NCI-H69 (cell line): ENCODE measurements at places on chromosomes 7 and 10.

DNA sequence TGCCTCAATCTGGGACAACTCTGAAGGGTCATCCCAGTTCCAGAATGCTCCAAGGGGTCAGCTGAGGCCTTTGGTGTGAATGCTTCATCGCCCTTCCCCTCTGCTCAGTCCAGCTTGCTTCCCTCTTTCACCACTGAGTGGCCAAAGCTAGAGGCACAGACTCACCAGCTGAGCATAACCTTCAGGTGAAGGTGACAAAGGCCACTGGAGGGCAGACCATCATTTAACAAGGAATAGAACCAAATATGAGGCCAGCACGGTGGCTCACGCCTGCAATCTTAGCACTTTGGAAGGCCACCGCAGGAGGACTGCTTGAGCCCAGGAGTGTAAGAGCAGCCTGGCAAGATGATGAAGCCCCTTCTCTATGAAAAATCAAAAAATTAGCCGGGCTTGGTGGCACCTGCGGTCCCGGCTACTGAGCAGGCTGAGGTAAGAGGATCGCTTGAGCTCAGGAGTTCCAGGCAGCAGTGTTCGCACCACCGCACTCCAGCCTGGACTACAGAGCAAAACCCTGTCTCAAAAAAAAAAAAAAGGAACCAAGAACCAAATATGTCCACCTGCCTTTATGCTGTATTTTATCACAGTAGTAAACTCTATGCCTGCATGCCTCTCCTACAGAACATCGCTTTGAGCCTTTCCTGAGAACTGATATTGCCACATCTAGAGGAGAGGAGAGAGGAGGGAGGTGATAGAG, 13.4 kb downstream of the PRKAG2 start:
- no peak for DNase-seq

- peak; percentile 94 for DNase-seq
Measured at GRCh38 chr7:25950488-25951413, 201.2 kb upstream of the NFE2L3 start.

GRCh38 chr7:37732253-37732652, 48.7 kb downstream of the GPR141 start:
- DNase-seq: peak; percentile 44

- DNase-seq: peak; percentile 86
Measured at GRCh38 chr10:12587451-12587888, 238.1 kb downstream of the CAMK1D start.

DNA sequence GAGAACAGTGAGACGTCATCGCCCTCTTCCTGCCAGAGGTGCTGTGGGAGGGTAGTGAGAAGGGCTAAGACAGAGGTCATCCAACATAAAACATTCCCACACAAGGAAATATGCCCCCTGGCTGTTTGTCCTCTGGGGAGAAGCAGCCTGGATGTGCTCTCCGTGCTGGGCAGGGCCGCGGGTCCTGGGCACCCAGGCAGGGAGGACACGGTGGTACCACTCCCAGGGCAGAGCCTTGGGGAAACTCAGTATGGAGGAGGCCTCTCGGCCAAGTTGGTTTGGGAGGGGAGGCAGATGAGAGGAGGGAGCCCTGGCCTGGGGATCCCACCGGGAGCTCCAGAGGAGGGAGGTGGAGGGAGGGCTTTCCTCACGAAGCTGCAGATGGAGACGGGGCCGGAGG, 129.4 kb downstream of the GLRX3 start:
- DNase-seq: no peak

DNA sequence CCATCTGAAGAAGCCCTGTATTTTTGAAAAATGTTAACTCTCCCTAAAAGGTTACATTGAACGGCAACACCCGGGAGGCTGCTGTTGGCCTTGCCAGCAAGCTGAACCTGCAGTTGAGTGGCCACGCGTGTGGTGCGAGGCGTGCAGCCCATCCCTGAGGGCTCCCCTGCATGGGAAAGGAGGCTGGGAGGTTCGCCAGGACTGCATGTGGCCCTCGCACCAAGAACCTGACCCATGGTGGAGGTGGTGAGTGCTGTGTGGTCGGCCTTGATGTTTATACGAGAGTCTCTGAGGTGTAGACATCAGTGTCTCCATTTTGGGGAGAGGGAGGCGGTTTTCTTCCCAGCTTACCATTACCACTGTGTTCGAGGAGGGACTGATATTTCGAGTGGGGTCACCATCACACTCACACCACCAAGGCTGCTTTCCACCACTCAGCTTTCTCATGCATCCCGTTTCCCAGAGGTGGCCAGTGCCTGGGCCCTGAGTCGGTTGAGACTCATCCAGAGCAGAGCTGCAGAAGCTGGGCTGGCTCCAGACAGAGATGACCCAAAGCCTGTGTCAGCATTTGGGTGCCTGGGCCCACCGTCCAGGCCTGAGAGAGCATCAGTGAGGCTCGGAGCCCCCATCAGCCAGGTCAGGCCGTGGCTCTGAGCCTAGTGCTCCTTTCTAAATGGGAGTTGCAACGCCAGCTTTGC, 222.6 kb downstream of the EBF3 start:
- no peak for DNase-seq

DNA sequence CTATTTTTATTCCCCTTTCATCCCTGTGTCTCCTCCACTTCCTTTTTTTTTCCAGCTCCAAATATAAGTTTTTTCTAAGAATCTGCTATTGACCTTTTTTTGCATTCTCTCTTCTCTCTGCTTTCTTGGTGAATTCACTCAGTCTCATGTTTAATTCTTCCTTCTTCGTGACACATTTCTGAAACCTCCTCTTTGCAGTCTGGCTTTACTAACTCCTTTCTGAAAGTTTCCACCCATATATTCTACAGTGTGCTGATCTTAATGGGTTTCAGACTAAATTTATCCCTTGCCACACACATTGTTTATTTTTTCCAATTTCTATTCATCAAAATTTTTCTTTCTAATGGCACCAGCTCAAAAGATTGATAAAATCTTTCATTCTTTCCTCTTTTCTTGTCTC, 47.8 kb upstream of the CALD1 start:
- DNase-seq: no peak

DNA sequence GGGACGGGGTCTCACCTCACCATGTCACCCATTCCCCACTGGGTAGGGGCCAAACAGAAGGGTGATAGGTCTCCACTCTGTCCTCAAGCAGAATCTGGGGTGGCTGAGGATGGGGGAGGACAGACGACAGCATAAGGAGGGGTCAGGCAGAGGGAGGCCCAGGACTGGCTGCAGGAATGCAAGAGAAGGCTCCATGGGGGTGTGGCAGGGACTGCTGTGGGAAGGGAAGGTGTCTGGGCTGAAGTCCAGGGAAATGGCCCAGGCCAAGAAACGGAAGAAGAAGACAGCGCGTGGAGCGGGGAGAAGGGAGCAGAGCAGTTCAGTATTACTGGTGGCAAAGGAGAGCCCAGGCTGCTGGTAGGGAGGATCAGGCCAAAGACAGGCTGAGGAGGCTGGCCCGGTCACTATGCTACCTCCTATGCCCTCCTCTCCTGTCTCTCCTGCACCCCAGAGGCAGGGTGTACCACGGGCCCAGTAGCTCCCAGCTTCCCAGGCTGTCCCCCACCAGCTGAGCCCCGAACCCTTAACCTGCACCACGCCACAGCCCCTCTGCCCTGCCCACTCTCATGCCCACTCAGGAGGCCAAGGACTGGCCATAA, 60.9 kb downstream of the GRB10 start:
- no peak for DNase-seq

- DNase-seq: peak; percentile 28
Measured at GRCh38 chr10:132257271-132257670, 50.5 kb downstream of the STK32C start.

- no peak for DNase-seq
Measured at GRCh38 chr7:86790383-86790782, 146.7 kb downstream of the GRM3 start.

DNA sequence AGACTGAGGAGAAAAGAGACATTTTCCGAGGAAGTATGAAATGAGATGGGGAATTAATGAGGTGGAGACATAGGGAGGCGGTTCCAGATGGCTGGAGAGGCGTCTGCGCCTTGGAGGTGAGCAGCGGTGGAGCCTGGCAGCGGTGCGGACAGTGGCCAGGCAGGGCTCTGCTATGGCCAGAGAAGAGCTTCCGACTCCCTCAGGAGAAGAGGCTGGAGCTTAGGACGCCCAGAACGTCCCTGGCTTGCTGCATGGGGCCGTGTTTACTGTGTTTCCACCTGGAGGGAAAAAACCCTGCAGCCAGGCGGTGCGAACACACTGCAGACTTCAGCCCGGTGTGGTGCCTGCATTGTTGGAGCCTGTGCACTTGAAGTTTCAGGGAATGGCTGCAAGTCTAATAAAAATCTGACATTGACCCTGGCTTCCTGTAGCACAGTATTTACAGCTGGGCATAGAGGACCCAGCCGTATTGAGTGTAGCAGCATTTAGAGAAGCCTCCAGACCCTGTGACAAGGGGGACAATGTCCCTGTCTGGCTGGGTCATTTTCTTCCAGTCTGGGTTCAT, 447.1 kb upstream of the MKI67 start:
- DNase-seq: no peak

DNA sequence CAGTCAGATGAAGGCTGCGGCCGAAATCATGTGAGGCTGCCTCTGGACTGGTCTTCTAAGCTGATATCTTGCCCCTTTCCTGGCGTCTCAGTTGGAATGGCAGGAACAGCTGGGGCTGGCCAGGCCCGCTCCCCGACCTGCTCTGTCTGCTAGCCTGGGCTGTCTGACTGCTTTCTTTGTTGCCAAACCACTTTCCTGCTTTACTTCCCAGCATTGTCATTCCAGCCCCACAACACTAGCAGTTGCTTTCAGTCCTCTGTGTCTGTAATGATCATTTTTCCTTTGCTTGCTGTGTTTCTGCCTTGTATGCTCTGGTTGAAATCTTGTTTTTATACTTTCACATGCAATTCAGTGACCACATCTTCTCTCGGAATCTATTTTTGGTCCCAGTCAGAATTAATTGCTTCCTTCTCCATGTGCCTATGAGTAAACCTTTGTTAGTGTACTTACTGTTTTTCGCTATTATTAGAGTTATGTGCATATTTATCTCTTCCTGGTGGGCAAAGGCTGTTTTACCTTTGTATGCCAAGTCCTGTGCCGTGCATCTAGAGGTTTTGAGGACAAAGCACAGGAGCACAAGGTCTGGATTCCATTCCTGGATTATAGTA, 21.6 kb downstream of the PRPF18 start:
- no peak for DNase-seq

DNA sequence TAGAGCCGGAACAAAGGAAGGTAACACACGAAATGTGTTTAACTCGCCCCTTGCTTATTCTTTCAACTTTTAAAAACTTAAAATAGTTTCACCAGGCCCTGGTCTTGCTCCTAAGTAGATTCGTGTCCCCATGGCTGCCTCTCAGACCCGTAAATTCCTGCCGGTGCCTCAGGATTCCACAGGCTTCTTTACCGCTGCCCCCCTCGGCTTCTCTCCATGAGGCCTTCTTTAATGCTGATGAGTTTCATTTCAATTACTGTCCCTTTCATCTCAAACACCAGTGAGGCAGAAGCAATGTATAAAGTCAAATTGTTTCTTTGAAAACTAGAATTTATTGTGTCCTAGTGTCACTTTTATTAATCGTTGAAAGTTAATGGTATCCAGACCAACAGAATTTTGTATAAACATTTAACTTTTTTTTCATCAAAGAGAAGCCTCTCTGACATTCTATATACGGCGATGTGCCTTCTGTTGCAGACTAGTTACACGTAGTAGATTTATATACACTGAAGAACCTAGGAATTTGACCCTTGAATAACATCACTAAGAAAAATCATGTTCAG, 225.2 kb downstream of the C7orf25 start:
- DNase-seq: no peak

DNA sequence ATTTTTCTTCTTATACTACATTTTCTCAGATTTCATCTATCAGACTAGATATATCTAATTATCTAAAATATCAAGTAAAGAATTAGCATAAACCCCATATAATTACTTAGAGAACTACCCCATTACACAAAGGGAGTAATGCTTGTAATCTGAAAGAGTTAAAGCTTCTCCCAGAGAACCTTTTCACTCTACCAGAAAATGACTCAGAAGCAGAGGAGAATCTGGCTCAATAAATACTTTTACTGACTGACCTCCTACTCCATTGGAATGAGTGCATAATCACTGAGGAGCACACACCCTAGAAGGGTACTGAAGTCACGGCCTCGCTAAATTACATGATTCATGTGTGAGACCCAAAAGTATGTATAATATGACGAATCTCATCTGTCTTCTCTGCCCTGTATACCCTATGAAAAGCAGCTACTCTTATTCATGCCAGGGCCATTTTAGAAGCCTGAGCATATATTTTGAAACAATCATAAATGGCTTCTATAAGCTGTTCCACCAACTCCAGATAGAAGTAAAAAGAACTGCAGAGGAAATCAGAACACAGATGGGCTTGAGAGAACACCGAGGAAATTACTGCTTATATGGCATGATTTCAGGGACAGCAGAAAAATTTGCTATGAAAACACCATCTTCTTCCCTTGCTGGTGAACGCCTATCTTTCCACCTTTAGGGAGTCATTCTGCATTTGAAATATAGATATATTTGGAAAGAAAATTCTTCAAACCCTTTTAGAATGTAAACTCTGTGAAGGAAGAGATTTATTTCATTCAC, 32.7 kb downstream of the DNMBP start:
- peak; percentile 4 for DNase-seq

DNA sequence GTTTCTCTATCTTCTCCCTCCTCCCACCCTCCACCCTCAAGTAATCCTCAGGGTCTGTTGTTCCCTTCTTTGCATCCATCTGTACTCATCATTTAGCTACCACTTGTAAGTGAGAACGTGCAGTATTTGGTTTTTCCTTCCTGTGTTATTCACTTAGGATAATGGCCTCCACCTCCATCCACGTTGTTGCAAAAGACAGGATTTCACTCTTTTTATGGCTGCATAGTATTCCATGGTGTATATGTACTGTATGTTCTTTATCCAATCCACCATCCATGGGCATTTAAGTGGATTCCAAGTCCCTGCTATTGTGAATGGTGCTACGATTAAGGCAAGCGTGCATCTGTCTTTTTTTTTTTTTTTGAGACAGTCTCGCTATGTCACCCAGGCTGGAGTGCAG, 72.4 kb downstream of the PROSER2 start:
- no peak for DNase-seq

GRCh38 chr10:72016608-72017300, 52.6 kb downstream of the CHST3 start:
- DNase-seq: peak; percentile 19

- no peak for DNase-seq
Measured at GRCh38 chr7:29871787-29872398, 65.6 kb downstream of the WIPF3 start.

- DNase-seq: no peak
Measured at GRCh38 chr10:113945075-113945686, 90.7 kb downstream of the NHLRC2 start.

DNA sequence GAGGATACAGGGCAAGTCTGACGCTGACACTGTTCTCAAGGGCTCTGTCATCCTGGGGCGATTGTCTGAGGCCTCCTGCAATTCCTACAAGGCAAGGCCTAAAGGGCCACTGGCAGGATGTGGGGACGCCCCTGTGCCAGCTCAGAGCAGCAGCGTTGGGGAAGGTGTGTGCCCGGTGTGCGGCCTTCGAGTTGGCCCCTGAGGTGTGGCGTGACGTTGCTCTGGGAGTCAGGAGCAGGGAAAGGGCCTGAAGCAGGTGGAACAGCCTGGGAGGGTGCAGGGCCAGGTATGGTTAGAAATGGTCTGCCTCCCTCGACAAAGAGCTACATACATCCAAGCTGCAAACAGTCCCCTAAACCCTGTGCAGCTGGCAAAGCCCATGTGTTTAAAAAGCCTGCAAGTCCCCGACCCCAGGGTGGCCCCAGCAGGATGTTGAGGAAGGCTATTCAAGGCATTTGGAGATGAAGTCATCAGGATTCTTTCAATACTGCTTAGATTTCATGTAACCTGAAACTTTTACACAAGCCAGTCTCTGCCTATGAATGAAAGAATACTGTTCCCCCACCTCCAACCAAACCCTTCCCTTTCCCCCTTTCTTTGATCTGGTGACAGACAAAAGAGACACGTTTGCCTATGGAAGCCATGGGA, 142.5 kb upstream of the TNS3 start:
- DNase-seq: peak; percentile 92

- peak; percentile 50 for DNase-seq
Measured at GRCh38 chr7:111172564-111173257, 81.8 kb downstream of the LRRN3 start.
